ENCODE measurements at places on chromosomes 5 and 9. TPM values are rescaled to one million over a fixed set of nuclear protein-coding genes. Genes with fewer than 3 reads are reported as not detected.

DNA sequence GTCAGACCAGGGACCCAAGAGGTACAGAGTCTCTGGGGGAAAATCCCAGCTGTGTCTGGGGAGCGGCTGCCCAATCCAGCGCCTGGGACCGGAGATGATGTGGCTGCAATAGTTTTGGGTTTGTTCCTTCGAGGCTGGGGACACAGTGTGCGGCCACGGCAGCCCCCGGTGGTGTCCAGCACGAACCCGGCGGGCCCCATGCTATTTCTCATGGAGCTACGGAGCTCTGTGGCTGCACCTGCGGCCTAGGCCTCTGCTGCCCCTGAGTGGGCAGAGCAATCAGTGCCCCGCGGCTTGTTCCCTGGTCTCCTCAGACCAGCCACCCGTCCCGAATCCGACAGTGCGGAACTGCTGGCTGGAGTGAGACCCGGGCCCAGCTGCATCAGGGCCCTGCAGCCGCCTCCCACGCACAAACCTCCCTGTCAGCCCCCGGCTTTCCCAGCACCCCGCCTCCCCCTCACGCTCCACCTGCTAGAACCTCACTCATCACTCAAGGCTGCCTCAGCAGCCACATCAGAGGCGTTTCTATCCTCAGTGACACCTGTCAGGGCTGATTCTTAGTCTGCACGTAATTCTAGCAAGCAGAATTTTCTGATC is 29.0 kb downstream of the SARDH start:
- DNase-seq, result no peak

DNA sequence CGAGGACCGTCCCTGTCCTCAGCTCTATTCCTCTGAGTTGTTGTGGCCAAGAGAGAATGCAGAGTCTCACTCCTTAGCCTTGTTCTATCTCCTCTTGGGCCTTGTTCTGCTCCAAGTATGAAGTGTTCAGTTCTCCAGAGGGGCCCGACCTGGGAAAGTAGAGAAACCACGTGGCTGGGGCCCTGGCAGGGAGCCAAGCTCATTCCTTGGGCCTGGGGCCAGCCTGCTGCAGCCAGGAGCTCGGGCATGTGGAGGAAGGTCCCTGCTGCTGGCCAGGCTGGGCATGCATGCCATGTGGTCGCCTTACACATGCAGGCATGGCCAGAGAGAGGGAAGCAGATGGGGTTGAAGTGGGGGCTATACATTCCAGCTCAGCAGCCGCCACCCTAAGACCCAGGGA is 60.7 kb downstream of the COL27A1 start:
- DNase-seq, result no peak

DNA sequence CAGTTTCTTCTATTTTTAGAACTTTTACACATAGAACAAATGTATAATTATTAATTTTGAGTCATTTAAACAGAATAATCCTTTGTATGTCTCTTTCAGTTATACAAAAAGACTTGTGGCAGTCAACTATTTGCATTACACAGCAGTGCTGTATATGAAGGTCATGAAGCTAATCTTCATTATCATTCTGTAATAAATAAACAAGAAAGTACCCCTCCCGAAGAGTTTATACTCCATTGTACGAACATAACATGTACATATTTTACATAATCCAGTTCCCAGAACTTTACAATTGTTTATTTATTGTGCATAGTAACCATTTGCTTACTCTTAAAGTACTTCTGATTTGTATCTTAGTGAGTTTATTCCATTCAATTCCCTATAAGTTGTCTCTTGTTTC is 267.9 kb downstream of the FBXL17 start:
- DNase-seq, result no peak

DNA sequence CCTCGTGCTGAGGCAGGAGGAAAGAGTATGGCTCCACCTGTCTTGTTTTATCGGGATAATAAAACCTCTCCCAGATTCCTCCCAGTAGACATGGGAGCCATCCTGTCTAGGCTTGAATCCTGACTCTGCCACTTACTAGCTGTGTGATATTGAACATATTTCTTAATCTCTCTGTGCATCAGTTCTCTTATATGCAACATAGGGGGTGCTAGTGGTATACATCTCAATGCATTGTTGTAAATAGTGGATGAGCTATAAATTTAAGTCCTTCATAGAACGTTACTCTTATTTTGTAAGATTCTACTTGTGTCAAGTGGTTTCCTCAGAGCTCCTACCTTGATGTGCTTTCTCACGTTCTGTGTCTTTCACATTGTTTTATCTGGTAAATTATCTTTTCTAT is 417.7 kb upstream of the POU5F2 start:
- DNase-seq, result no peak

DNA sequence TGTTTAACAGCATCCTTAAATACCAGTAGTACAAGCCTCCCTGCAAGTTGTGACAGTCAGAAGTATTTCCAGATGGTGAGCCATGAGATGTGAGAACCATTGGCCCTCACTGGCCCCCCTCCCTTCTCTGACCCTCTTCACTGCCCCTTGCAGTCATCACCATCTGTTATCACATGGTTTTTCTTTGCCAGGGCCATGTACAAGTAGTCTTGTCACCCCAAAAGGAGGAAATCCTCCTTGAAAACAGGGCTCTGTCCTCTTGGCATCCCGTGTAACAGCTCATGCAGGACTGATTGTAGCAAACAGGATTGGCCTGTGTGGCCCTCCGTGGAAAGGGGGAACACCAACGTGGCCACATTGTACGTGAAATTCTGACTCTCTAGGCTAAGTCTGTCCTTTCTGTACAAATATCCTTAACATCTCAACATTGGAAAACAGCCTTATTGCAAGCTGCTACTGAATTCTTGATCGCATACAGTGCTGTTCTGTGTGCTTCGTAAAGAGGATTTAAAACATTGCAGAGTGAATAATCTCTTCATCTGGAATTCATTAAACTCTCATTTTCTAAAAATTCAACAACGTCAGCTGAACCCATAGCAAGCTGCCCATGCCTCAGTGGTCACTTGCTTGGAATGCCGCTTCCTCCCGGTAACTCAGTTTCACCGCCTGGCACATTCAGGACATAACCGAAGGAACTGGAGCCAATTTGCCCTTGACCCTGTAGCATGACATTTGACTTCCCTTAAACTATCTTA is 171.7 kb downstream of the ATPSCKMT start:
- no peak for DNase-seq

DNA sequence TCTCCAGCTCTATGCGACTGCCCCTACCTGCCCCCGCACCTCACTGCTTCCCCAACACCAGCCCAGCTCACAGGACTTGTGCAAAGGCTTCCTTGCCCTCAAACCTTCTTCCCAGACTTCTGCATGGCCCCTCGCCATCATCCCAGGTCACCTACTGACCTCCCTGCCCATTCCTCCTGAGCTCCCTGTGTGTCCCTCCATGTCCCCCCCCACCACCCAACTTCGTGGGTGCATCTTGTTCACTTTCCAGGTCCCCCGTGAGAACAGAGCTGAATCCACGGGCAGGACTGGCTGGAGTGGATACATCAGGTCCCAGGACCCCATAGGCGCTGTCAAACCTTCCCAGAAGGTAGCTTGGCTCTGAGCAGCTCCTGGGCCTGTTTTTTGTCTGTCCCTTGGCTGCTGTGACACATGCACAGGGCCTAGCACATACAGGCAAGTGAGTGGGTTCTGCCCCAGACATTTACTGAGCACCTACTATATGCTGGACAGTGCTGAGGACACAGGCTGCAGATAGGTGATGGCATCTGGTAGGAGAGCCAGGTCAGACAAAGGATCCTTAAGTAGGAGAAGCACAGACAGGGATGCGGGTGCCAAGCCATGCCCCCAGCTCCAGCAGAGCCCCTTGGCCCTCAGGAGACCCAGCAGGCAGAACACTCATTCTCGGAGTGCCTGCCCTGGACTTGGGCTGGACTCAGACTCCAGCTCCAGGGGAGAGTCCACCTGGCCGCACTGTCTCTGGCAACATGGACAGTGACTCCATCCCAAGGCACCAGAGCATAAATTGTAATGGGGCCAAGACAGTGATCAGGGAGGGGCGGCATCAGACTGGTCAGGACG is 15.0 kb downstream of the NINJ1 start:
- DNase-seq, result no peak

The C6 gene
- total RNA-seq, result not detected

The TMEM252 gene
- total RNA-seq, result not detected

The FSD1L gene
- 6.2 TPM for total RNA-seq

The SLC6A19 gene
- total RNA-seq, result not detected

The PCDHGC3 gene
- total RNA-seq, result 7.0 TPM

Measured in NCI-H460 (cell line).